ENCODE measurements at places on chromosomes 6 and 20. TPM values are rescaled to one million over a fixed set of nuclear protein-coding genes. Genes with fewer than 3 reads are reported as not detected.

DNA sequence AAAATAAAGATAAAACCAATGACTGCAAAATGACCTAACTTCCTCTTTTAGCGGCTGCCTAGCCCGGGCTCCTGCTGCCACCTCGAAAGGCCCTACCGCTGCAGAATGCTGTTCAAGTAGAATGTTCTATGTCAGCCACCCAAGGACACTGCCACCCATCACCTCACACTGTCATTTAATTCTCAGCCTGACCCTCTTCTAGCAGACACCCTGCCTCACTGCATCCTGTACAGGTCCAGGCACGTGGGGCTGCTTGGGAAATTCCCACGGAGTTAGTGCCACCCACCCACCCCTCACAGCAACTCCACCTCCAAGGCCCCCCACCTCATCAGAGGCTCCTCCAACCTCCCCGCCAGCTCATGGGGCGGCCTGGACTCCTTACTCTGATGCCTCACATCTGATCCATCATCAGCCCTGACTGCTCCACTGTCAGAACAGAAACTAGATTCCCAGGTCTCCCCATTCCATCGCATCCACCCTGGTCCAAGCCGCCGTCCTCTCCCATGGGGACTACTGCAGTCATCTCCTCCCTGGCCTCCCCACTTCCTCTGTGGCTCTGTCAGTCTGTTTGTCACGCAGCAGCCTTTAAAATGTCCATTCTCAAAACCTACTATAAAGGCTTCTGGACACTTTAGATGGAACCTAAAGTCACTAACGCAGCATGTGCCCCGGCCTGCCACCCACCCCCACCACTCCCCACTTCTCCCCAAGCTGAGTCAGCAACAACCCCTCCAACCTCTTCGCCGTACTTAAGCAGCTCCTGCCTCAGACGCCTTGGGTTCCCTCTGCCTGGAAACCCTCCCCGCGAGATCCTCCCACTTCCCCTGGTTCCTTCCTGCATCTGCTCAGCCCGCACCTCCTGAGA lies 17.0 kb downstream of the NFATC2 start:
- DNase-seq = no peak

GRCh38 chr6:6556738-6557503 lies 31.6 kb upstream of the LY86 start:
- DNase-seq = peak; percentile 41

GRCh38 chr6:65745614-65746013 lies 38.6 kb upstream of the EYS start:
- DNase-seq = no peak

Gene IPCEF1
- 0.57 TPM for total RNA-seq

DNA sequence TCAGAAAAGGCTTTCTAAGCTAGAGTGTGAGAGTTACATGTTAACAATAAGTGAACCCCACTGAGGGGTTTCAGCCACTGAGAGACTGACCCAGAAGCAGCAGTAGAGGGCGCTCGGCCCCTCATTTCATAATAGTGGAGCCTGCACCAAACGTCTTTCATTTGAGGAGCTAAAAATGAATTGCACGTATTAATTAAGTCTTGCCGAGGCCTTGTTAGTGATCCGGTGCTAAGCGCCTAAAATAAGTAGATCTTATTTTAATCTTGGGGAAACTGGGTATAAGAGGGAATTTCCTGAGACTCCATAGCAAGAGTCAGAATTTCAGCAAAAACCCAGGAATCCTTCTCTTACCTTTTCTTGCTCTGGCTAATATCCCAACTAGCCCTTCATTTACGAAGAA lies 209.7 kb downstream of the FARS2 start:
- no peak for DNase-seq

DNA sequence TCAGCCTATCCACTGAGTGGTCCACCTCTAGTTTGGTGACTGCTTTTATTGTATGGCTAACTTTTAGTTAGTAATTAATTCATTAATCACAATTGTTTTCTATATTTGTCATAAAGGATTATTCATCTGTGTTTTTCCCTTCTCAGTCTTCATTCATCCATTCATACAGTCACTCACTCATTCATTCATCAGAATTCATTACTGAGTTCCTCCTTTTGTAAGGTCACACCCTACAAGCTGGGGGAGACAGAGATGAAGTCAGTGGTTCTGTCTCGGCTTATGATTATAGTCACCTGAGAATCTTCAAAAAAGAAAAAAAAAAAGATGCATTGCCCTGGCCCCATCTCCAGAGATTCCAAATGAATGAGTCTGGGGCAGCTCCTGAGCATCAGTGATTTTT lies 257.1 kb downstream of the ADGB start:
- no peak for DNase-seq

Gene ADAM33
- total RNA-seq = not detected

GRCh38 chr6:95248499-95248898 lies 328.8 kb upstream of the MANEA start:
- no peak for DNase-seq

DNA sequence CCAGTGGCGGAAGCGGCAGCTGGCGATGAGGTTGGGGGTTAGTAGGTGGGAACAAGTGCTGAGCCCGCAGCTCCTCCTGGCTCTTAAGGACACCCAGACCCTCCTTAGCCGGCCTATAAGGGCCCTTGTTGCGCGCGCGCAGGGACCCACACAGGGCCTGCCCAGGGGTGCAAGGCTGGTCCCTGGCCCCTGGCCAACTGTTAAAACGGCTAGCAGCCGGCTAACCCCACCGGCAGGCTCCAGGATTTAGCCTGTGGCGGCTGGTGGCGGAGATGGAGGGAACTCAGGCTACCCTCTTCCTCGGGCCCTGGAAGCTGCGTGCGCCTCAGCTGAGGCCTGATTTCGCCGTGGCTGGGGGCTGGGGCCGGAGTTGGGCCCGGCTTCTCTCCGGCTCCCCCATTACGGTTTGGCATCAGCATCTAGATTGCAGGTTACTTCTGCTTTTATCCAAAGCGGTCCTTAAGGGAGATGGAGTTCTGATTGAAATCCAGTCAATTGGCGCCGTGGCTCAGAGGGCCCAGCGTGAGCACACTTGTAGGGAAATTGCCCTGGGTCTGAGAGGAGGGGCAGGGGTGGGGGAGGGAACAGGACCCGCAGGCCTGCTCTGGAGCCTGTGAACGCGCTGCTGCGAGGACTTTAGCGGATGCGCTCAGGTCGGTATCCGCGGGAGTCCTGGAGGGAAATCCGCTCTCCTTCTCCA lies 36.9 kb upstream of the CCDC167 start:
- no peak for DNase-seq

GRCh38 chr6:133352046-133352445 lies 110.9 kb downstream of the EYA4 start:
- DNase-seq = no peak

Gene GJA10
- total RNA-seq = not detected

DNA sequence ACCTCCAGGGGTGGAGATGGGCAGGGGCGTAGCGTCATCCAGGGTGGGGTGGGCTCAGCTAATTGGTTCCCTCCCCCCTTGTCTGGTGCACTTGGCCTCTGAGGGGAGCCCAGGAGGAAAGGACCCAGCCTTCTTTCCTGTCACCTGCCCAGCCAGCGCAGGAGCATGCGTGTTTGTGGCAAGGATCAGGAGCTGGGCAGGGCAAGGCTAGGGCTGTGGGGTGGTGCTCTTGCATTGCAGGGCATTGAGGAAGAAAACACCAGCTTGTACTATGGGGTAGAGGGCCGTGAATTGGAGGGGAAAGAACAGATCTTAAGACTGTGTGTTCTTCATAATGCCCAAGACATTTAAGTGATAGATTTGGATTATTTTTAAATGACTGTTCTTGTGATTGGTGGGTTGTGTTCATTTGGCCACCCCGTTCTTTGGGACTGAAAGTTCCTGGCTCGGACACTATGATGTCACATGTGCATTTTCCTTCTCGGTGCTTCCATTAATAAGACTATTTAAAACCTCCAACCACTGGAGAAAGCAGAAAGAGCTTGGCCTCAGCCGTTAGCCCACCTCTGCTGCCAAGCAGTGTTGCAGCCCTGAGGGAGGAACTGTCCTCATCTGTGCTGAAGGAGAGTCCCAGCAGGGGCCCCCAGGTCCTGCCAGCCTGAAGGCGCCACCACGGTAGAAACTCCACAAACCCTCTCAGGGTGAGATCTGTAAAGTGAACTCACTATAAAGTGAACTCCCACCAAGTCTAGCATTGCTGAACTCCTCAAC lies 136.2 kb upstream of the INSM1 start:
- no peak for DNase-seq

GRCh38 chr6:157267654-157268053 lies 55.7 kb downstream of the TMEM242 start:
- DNase-seq = no peak

Gene SLC13A3
- total RNA-seq = 6.0 TPM

- no peak for DNase-seq
These were observed 3.7 kb upstream of the BEND6 start for GRCh38 chr6:56951049-56951831.

Data from PC-9 (cell line).